A673 (cell line): ENCODE measurements at places on chromosomes 11 and 22. TPM values are rescaled to one million over a fixed set of nuclear protein-coding genes. Genes with fewer than 3 reads are reported as not detected.
A peak's percentile ranks its signal among the peaks of the same experiment; 100 is the strongest.

Gene CHRM1
- total RNA-seq: 0.17 and 0.41 TPM in 2 replicates

GRCh38 chr11:47788181-47788580 lies 21.0 kb upstream of the FNBP4 start:
- H3K27ac ChIP-seq: no peak overlapping the region
- H3K4me3 ChIP-seq: no peak overlapping the region
- DNase-seq: no peak
- H3K36me3 ChIP-seq: peaks cover 89% of the 10 kb centered on the region
- H3K4me1 ChIP-seq: peaks cover 10% of the 10 kb centered on the region

DNA sequence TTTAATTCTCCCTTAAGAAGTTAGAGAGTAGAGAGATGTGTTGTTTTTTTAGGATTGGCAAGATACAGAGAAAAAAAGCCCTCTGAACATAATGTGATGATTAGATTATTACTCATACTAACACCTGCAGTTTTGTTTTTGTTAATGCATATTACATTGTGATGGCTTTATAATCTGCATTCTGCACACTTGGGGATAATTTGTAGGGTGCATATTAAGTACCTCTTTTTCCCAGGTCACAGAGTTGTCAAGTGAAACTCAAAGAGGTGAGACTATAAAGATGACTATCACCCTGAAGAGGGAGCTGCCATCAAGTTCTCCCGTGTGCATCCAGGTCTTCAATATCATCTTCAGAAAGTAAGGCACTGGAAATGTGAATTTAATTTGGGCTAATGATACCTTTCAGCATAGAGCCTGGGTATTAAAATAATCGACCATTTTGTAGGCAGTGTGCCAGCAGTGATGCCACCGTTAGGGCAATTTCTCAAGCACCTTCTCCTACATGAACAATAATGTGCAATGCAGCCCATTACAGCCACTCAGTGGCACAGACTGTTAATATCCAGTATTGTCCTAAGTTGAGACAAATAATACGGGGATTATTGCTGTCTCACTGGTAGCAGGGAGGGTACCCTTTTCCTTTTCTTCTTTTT lies 16.2 kb downstream of the PIWIL4 start:
- no peaks in the 10 kb centered on the region for H3K4me1 ChIP-seq
- DNase-seq: no peak
- no peaks in the 10 kb centered on the region for H3K36me3 ChIP-seq
- H3K27me3 ChIP-seq: no peaks in the 10 kb centered on the region
- no peak overlapping the region for H3K4me3 ChIP-seq

- H3K27ac ChIP-seq: no peak overlapping the region
- H3K27me3 ChIP-seq: no peaks in the 10 kb centered on the region
- no peaks in the 10 kb centered on the region for H3K4me1 ChIP-seq
- no peak overlapping the region for H3K4me3 ChIP-seq
- no peak for DNase-seq
These were observed 135.1 kb upstream of the CARD18 start for GRCh38 chr11:105274631-105275030.

Gene SMARCB1
- total RNA-seq: 172 and 176 TPM in 2 replicates

DNA sequence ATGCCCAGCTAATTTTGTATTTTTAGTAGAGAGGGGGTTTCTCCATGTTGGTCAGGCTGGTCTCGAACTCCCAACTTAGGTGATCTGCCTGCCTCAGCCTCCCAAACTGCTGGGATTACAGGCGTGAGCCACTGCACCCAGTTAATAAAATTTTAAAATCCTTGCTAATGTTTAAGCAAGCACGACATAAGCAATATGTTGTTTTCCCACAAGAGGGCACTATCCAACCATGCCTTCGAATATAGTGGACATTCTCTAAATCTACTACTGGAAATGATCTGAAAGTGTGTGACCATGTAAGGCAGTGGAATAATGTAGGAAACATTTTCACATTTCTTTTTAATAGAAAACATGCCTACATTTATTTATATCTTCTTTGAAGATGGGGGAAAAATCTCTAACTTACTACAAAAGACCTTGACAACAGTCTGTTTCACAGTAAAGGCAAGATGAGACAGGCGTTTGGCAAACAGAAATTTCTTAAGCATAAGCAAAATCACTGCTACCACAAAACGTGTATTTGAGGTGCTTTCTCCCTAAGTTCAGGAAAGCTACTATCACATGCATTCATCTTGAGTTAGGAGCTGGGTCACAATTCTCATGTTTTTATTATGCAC lies 38.2 kb downstream of the PITPNB start:
- H3K4me1 ChIP-seq: peaks cover 46% of the 10 kb centered on the region
- H3K36me3 ChIP-seq: peaks cover 15% of the 10 kb centered on the region
- peak; percentile 78 for DNase-seq
- H3K4me3 ChIP-seq: no peak overlapping the region
- no peak overlapping the region for H3K27ac ChIP-seq
- no peaks in the 10 kb centered on the region for H3K27me3 ChIP-seq

Gene RIMBP3C
- total RNA-seq: 1.8 and 1.9 TPM in 2 replicates

GRCh38 chr11:32343325-32344008 lies 91.9 kb downstream of the WT1 start:
- H3K27me3 ChIP-seq: no peaks in the 10 kb centered on the region
- no peak overlapping the region for H3K4me3 ChIP-seq
- no peak for DNase-seq
- no peaks in the 10 kb centered on the region for H3K4me1 ChIP-seq

DNA sequence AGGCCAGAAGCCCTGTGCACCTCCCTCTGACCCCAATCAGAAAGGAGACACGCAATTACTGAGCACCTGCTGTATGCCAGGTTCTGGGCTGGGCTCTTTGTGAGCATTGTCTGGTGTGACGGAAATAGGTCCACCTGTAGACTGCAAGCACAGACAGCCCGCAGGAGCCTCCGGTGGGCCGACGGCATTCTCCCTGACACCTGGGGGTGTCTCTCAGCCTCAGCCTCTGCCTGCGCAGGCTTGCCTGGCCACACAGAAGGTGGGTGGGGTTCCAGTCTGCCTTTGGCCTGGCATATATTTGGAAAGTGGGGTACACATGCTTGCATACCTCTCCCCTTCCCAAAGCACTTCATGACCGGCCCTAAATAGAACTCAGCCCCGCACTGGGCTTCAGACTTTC lies 129.3 kb downstream of the BUD13 start:
- peaks cover 9% of the 10 kb centered on the region for H3K27me3 ChIP-seq
- H3K36me3 ChIP-seq: no peaks in the 10 kb centered on the region
- no peak for DNase-seq
- H3K27ac ChIP-seq: no peak overlapping the region
- H3K4me1 ChIP-seq: no peaks in the 10 kb centered on the region
- H3K4me3 ChIP-seq: no peak overlapping the region

Gene RASSF7
- 4.6 and 6.2 TPM in 2 replicates for total RNA-seq

Gene SUSD2
- 0.94 and 1.3 TPM in 2 replicates for total RNA-seq

GRCh38 chr22:39732625-39733024 lies 160.9 kb downstream of the ENTHD1 start:
- H3K27me3 ChIP-seq: peaks cover 8% of the 10 kb centered on the region
- H3K4me3 ChIP-seq: no peak overlapping the region
- H3K27ac ChIP-seq: no peak overlapping the region
- no peaks in the 10 kb centered on the region for H3K36me3 ChIP-seq
- H3K4me1 ChIP-seq: no peaks in the 10 kb centered on the region

- DNase-seq: no peak
- H3K36me3 ChIP-seq: peaks cover 13% of the 10 kb centered on the region
- H3K4me3 ChIP-seq: no peak overlapping the region
- no peak overlapping the region for H3K27ac ChIP-seq
- H3K4me1 ChIP-seq: no peaks in the 10 kb centered on the region
- no peaks in the 10 kb centered on the region for H3K27me3 ChIP-seq
These were observed 37.8 kb downstream of the MRE11 start for GRCh38 chr11:94455861-94456260.
